ENCODE measurements at places on chromosomes 12 and 14.

DNA sequence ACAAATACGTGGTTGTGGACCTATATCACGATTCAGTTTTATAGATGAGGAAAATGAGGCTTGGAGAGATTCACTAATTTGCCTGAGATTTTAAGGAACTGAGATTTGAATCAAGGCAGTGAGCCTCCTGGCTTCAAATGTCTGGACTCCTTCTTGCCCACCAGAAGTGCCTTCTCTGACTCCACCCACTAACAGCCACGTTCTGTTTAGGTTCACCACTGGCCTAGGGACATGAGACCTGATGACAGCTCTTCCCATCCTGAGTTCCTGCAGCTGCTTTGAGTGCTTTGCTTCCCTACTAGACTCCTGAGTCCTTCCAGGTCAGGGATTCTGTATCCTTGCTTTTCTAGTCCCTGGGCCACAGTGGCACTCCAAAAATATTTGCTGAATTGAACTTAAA lies 57.1 kb downstream of the PLBD1 start:
- no peak for DNase-seq

DNA sequence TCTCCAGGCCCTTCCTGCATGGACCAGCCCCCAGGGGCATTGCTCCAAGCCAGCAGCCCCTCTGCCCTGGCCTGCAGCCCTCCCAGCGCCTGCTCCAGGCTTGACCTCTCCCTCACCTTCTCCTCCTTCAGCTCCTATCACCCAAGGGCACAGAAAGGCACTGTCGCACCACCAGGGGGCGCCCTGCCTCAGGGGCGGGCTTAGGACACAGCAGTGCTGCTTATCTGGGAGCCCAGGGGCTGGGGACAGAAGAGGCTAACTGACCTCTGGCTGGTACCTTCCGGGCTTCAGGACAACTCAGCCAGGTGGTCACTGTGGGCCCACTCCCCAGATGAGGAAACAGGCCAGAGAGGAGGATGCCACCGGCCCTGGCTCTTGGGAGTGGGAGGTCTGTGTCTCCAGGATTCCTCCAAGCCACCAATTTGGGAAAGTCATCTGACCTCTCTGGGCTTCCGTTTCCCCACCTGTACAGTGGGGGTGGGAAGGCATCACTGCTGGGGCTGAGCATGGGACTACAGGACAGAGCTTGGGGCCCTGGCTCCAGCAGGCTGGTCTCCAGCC lies 25.3 kb upstream of the GPR132 start:
- DNase-seq = peak; percentile 83

DNA sequence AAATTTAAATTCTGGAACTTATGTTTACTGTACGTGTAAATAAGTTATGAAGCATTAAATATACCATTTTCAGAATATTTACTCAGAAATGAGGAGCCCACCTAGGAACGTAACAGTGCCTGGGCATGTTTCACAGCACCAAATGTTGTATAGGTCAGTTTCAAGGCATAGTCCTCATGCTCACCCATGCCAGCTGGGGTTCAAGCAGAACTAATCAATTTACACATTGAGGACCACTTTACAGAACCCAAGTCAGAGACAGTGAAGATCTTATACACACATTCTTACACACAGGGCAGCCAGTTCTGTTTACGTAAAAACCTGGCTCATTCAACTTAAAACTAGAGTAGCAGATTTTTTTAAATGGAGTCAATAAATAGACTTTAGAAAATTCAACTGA lies 2.0 kb downstream of the KICS2 start:
- DNase-seq = no peak

DNA sequence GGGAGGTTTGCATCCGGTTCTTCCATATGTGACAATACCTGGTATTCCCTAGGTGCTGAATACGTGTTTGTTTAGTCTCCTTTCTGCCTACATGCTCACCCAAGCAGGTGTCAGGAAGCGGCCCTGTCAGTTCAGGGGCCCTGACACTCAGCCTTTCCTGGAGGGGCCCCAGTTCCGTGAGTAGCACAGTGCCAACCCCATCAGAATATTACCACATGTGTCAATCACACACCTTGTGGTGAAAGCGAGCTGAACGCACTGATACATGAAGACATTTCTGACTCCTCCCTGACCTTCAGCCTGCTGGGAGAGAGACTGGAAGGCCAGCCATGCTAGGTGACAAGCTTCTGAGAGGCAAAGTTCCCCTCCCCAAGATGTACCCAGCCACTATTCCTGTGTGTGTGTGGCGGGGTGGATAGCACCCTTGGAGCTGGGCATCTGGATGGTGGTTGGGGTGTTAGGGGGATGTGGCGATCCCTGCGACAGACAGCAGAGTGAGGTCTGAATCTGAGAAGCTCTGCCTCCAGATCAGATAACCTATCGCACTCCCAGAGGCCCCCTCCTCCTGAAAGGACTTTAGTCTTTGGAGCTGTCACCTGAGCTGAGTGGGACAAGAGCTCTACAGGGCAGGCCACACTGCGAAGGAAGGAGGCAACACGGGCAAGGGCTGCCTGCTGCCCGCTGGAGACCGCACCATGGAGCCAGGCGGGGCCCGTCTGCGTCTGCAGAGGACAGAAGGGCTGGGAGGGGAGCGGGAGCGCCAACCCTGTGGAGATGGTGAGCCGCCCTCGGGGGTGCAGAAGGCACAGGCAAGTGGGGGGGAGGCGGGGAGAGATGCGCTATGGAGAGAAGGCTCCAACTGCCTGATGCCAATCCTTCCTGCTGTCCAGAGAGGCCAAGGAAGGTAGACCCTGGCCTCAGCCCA lies at the start of gene SOAT2:
Gene SOAT2, plus strand, starts transcription at position 604 of the 925 bp plus-strand sequence. Its CDS starts 92 bp downstream, at position 696.
- peak; percentile 58 for DNase-seq

GRCh38 chr12:67534046-67534445 lies 114.5 kb upstream of the DYRK2 start:
- DNase-seq = no peak

- DNase-seq = no peak
Observed at GRCh38 chr12:53585448-53586125, 40.6 kb downstream of the ATF7 start.

- DNase-seq = no peak
Observed at GRCh38 chr14:49619730-49620129, 696 bp downstream of the RPL36AL start.

- DNase-seq = no peak
Observed at GRCh38 chr14:77549451-77549850, 50.8 kb upstream of the ISM2 start.

DNA sequence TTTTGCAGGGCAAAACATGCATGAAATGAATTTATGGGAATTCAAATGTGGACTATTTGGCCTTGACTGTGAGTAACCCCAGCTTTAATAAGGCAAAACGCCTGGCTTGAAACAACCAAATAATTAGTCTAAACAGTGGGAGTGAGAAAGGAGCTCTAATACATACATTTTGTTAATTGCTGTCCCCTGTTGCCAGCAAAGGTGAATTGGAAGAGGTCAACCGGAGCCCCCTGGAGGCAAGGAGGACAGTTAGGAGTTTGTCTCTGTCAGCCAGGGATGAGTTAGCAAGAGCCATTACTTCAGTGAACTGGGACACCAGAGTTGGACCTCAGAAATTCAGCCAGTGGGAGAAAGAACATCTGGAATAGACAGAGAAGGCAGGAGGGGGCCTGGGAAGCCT lies 17.4 kb downstream of the KRT76 start:
- DNase-seq = no peak

DNA sequence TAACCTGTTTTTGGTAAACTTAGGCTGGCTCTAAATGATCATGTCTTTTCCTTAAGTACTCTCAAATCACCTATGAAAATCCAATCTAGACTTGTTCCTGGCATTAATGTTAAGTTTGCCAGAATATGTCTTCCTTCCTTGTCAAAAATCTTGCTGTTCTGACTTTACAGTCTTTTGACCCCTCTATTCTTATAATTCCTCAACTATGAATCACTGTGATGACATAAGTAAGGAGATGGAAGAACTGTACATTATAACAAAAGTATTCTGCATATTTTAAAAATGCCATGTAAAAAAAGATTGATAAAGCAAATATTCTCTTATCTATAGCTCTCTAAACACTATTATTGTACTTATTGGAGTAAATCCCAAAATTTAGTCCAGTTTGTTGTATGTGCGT lies 51.4 kb upstream of the BAZ1A start:
- no peak for DNase-seq

DNA sequence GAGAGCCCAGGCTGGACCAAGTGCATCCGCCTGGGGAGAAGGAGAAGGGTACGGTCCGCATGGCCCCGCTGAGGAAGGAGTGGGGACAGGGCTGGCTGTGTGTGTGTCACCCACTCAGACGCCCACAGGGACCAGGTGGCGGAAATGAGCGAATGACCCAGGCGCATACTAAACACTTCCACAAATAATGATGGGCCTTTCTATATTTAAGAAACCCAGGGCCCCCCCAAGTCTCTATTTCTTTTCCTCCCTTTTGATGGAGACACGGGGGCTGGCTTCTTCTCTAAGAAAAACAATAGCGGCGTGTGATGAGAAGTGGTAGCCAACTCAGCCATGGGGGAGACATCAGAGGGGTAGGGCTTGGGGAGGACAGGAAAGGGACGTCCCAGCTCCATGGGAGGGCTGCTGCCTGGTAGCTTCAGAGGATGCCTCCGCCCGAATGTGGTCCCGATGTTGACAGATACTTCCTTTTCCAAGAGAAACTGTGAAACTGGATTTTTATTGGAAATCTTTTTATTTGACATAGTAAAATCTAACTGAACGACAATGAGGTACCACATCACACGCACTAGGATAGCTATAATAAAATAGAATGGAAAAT lies 6.3 kb upstream of the MAP1LC3B2 start:
- no peak for DNase-seq

- no peak for DNase-seq
Observed at GRCh38 chr14:54718046-54718445, 151.1 kb downstream of the SAMD4A start.

DNA sequence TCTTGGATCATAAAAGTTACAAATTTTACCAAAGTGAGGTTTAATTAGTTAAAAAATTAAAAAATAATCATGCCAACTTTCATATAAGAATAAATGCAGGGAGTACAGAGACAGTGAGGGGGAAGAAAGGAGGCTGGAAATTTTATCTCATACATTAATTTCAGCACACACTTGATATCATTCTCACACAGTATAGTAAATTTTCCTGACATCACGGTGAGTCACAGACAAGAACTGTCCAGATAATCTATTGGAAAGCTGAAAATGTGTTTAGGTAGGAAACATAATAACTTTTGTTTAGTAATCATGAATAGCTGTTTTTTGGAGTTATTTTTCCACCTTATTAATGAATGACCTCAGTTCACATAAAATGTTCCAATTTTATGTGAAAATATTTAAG lies 1204.8 kb downstream of the GALC start:
- DNase-seq = no peak

GRCh38 chr14:33938131-33938949 lies 12.5 kb downstream of the EGLN3 start:
- DNase-seq = no peak

DNA sequence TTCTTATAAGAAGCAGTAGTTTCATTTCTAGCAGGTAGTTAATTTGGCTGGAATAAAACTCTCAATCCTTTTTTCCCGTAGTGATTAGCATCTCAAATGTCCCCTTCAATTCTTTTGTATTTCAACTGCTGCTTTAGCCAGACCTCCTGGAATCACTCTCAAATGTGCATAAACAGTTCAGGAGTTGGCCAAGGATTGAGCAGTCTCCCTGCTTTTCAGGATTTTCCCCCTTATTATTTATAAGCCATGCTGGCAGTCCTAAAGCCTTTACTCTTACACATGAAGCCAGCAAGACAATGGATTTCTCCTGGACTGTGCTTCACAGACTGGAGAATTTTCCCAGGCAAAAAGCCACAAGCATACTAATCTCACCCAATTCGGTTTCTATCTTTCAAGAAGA lies 950.1 kb downstream of the VRK1 start:
- DNase-seq = no peak

GRCh38 chr12:71134405-71134804 lies 23.4 kb downstream of the TSPAN8 start:
- DNase-seq = no peak

DNA sequence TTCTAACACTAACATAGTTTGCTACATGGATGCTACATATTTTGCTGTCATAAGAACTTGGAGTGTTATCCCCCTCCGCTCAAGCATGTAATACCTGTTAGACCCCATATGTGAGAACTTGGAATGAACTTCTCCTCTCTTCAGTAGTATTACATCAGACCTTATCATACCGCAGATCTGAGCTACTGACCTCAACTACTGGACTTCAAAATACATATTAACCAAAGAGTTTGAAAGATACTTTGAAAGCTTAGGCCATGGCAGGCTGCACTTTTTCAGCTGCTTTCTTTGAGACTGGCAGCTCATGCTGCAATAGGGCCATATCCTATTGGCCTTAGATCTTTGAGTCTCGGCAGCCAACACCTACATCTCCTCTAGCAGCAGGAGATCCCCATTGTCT lies 74.8 kb downstream of the EEA1 start:
- no peak for DNase-seq

GRCh38 chr12:105799103-105799502 lies 339.7 kb downstream of the NUAK1 start:
- DNase-seq = no peak

- DNase-seq = peak; percentile 16
Observed at GRCh38 chr12:107759410-107759809, 1.5 kb downstream of the PRDM4 start.
